GM12878 (cell line): ENCODE measurements at places on chromosomes 13 and 19. TPM values are rescaled to one million over a fixed set of nuclear protein-coding genes. Genes with fewer than 3 reads are reported as not detected.

The ZNF576 gene
- polyA plus RNA-seq, result 27.6 and 29.8 TPM in 2 replicates

The TYROBP gene
- polyA plus RNA-seq, result 0.62 TPM in 1 of 2 replicates, not detected in the other

The S1PR4 gene
- 42.2 TPM in 2 replicates for polyA plus RNA-seq

The LPAR2 gene
- polyA plus RNA-seq, result 6.2 and 12.0 TPM in 2 replicates

The CYP2B6 gene
- not detected in 2 replicates for polyA plus RNA-seq

The VPS36 gene
- polyA plus RNA-seq, result 24.8 and 29.0 TPM in 2 replicates

The KANK3 gene
- 0.62 and 0.83 TPM in 2 replicates for polyA plus RNA-seq

The ZNF773 gene
- 6.7 and 6.8 TPM in 2 replicates for polyA plus RNA-seq

The SEMA6B gene
- polyA plus RNA-seq, result not detected in 2 replicates

The CPAMD8 gene
- 0.17 and 0.25 TPM in 2 replicates for polyA plus RNA-seq

GRCh38 chr13:106246666-106247188 lies 288.7 kb downstream of the EFNB2 start:
- no peak for DNase-seq

DNA sequence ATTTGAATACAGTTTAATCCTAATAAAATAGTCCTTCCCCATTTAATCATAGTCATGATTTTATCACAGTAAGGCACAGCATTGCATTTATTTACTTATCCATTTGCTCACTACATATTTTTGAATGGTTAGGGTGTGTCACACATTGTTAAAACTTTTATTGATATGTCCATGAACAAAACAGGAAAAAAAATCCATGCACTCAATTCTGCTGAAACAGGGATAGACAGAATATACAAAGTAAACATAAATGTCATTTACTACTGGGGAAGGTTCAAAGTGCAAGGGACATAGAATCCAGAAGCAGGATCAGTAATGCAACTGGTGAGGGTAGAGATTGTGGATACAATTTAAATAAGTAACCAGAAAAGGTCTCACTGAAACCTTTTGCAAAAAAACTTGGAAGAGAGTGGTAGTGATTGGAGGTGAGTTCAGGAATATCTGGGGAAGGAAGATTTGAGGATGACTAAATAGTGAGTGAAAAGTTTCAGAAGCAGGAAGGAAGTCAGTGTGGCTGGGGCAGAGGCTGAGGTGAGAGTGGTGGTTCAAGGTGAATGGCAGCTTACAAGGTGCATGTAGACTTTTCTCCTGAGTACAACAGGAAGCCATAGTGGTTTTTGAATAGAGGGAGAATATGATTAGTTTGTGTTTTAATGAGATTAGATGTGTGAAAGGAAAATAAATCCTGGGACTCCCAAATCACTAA lies 387.2 kb upstream of the ATXN8OS start:
- no peak for DNase-seq

DNA sequence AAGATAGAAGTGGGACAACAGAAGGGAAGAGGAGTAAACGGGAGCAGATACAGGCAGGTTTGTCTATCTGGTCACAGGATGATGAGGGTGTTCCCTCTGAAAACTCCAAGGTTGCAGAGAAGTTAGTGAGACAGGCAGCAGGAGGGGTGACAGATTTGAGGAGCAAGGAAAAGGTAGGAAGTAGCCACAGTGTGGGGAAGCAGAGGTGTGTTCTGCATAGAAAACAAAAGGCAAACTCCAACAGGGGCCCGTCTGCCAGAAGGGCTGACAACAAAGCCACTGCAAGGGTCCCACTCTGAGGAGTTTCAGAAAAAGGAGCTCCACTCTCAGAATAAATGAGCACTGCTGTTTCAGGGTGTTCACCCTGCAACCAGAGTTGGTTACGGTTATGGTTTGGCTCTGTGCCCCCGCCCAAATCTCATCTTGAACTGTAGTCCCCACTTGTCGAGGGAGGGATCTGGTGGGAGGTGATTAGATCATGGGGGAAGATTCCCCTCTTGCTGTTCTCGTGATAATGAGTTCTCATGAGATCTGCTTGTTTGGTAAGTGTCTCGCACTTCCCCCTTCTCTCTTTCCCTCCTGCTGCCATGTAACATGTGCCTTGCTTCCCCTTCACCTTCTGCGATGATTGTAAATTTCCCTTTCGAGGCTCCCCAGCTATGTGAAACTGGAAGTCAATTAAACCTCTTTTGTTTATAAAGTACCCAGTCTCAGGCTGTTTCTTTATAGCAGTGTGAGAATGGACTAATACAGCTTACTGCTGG lies 32.1 kb downstream of the SMAD9 start:
- peak; percentile 21 for DNase-seq

DNA sequence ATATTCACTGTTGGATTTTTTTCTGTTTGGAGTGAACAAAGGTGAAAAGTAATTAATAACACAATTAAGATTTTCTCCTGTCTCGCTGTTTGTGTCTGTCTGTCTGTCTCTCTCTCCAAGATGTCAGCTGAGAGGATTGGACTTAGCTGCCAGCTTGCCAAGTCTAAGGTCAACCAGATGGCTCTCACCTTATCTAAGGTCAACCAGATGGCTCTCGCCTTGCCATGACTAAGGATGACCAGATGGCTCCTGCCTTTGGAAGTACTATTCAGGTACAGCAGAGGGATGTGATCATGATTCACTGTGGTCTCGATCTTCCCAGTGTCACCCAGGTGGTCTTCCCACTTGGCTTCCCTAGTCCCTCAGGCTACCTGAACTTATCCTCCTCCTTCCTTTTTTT lies 1436.4 kb downstream of the UQCRFS1 start:
- no peak for DNase-seq

- no peak for DNase-seq
Observed at GRCh38 chr19:45340899-45341453, 426 bp downstream of the KLC3 start.

- no peak for DNase-seq
Observed at GRCh38 chr19:51093101-51093500, 10.4 kb upstream of the KLK14 start.

- no peak for DNase-seq
Observed at GRCh38 chr13:27406178-27406939, 18.1 kb upstream of the GTF3A start.

GRCh38 chr19:44532819-44533218 lies 3.3 kb upstream of the CEACAM20 start:
- no peak for DNase-seq

DNA sequence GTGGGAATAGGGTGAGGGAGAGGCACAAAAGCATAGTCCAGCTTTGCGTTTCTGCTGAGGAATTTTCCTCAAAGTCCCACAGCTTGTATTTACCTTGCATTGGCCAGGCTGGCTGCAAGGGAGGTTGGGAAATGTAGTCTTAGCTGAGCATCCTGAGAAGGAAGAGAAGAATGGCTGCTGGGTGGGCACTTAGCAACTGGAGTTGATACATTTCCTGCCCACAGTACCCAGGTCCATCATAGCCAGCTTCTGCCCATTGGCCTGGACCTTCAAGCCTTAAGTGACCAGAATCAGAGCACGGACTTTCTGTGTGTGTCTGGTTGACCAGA lies 112.4 kb downstream of the SIPA1L3 start:
- DNase-seq, result no peak

GRCh38 chr19:35643255-35644205 lies 2.0 kb downstream of the ETV2 start:
- DNase-seq, result peak; percentile 59

DNA sequence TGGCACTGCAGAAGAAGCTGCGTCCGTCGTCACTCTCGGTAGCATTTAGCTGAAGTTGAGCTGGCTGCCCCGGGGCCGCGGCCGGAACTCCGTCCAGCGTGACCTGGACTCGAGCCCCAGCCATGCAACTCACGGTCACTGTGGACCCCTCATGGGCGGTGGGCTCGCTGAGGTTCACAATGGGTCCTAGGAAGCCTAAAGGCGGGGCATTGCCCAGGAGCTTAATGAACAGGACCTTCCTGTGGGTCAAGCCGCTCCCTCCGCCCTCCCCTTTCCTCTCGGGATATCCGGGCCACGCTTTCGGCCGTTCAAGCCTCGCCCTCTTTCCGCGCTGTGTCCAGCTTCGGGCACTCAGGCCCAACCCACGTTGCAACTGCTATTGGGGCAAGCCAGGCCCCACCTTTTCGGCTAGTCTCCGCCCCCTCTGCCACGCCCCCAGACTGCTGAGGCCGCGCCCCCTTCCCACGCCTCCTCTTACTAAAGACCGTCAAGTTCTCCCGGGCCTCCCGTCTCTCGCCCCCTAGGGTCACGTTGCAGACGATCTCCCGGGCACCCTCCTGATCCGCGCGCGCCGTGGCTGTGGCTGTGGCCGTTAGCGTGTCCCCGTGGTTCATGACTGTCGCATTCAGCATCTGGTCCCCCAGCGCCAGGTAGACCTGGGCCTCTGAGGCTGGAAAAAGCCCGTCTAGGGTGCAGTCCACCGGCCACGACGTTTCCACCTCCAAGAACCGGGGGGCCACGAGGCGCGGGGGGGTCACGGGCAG lies 1.4 kb upstream of the RAVER1 start:
- DNase-seq, result no peak

- DNase-seq, result no peak
Observed at GRCh38 chr19:17473041-17473440, 2.7 kb downstream of the SLC27A1 start.

GRCh38 chr13:110186231-110186855 lies 120.6 kb downstream of the COL4A1 start:
- no peak for DNase-seq

GRCh38 chr13:50224534-50224933 lies 209.3 kb downstream of the KCNRG start:
- DNase-seq, result no peak

GRCh38 chr13:39036212-39036611 lies 1.7 kb downstream of the PROSER1 start:
- no peak for DNase-seq

DNA sequence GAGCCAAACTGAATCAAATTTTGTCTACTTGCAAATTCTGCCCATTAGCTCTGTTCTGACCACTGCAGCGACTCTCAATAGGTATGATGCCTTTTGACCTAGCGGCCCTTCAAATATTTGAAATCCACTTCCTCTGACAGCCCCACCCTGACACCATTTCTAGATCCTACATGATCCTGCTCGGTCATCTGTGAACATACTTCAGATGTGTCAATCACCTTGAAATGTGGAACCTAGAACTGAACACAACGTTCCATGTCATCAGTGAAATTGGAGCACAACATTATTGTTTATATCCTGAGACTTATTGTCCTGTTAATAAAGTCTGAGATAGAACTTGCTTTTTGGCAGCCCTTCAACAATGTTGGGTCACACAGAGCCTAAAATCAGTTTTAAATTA lies 98.2 kb downstream of the UBL3 start:
- DNase-seq, result no peak

DNA sequence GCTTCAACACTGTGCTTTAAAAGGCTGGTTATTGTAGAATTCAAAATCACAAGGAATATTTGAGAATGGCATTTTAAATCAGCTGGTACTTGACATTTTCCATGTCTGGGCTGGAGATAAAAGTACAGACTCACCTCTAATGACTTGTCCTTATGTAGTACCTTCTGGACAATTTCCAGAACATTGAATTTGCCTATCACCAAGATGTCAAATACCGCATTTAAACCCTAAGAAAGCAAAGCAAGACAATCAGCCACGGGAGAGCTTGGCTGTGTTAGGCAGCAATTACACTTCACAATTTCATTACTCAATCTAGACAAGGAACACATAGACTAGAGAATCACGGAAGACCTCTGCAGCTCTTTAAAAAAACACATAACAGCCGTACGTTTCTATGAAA lies 36.8 kb downstream of the TMTC4 start:
- DNase-seq, result no peak

DNA sequence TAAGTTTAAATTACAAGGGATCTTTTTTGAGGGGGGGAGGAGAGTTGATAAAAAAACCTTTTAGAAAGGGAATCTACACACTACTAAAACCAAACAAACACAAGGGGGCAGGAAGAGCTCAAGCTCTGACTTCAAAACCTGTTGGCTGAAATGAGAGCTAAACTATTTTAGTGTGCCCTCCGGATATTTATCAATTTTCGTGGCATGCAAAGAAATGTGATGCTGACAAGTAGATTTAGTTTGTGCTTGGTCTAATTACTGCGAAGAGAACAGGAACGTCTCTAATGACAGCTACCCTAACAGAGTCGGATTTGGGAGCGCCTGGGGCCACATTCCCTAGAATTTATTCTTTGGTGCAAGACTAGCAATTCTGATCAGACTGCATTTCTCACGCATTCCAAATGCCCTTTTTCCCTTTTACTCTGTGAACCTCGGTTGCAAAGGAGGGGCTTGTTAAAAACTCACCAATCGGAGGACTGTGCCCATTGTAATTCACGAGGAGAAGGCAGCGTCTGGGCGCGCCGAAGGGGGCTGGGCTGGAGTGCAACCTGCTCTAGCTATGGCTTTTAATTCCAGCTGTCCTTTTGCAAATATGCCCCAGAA lies 802 bp upstream of the FREM2 start:
- no peak for DNase-seq
